ENCODE measurements at places on chromosomes 3 and 15.

- no peak for DNase-seq
Measured at GRCh38 chr3:55904716-55905115, 417.6 kb upstream of the WNT5A start.

GRCh38 chr3:14216257-14217048 is 37.8 kb downstream of the LSM3 start:
- no peak for DNase-seq

GRCh38 chr15:21267671-21268395 is 172.5 kb downstream of the POTEB3 start:
- DNase-seq = no peak

- DNase-seq = no peak
Measured at GRCh38 chr3:11276901-11277300, 4.7 kb downstream of the ATG7 start.

DNA sequence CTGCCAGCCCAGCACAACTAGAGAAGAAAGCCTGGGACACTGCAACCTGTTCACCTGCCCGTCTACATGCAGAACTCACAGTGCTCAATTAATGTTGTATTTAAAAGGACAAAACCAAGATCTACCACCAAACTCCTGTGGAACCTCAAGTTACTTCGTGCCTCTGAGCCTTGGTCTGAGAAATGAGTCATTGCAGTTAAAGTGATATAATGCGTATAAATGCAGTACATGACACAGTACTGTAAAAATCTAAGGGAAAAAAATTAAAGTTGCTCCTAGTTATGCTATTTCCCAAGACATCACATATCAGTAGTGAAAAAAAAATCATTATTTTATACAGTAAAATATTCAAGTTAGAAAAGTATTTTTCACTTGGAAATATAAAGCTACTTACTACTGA is 138.9 kb downstream of the ZIC4 start:
- no peak for DNase-seq

DNA sequence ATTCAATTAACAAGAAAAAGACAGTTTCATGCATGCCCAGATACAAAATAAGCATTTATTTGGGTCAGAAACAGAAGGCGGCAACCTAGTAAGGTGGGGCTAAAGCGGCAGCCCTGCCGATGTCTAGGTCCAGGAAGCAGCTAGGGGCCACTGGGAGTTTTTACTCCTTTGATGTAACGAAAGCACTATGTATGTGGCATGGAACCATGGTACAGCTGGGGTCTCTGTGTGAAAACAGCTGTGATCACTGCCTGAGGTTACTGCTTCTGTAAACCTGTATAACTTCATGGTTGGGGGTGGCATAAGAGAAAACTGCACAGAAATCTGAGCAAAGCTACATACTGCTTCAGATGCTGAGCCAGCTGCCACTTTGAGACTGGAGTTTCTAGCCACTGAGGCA is 119.5 kb downstream of the ZNF280D start:
- DNase-seq = no peak

DNA sequence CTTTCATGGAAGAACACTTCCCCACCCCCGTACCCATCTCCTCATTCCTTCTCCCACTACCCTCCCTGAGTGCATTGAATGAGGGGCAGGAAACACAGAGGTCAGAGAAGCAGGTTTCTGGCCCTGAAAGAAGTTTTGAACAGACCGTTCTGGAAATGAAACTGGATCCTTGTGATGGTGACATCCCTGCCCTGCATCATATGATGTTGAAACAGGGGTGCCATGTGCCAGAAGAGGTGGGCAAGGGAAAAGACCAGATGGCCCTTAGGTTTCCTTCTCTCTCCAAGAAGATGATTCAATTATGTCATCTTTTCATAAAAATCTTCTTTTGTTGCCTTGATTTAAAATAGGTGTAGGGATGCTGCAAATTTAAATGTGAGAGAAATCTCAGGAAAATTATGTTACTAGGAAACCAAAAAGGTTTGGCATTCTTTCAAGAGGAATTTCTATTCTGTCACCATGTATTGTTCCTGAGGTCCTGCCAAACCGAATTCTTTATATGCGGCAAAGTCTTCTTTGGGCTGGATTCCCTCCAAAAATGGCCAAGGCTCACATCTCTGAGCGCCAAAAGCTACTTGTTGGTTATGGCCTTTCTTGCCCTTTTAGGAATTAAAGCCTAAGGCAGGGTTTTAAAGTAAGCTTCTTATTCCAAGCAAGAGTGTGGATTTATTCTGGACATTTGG is 19.9 kb upstream of the TNFAIP8L3 start:
- DNase-seq = no peak

DNA sequence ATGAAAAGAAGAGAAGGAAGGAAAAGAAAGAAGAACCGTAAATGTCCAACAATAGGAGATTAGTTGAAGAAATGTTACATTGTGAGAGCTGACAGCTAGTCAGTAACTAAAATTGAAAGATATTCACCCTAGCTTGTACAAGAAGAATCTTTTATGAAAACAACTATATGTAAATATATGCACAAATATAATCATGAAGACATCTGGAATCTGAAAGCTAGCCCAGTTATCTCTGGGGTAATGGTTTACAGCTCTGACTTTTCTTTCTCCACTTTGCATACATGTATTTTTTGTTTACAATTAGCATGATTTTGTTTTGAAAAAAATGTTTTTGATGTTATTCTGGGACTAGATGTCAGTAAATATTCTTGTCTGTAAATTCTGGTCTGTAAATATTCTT is 37.1 kb upstream of the ADAMTSL3 start:
- no peak for DNase-seq

GRCh38 chr3:41195946-41196345 is 3.4 kb upstream of the CTNNB1 start:
- DNase-seq = no peak

GRCh38 chr15:23372284-23372683 is 17.7 kb downstream of the GOLGA8S start:
- DNase-seq = no peak

DNA sequence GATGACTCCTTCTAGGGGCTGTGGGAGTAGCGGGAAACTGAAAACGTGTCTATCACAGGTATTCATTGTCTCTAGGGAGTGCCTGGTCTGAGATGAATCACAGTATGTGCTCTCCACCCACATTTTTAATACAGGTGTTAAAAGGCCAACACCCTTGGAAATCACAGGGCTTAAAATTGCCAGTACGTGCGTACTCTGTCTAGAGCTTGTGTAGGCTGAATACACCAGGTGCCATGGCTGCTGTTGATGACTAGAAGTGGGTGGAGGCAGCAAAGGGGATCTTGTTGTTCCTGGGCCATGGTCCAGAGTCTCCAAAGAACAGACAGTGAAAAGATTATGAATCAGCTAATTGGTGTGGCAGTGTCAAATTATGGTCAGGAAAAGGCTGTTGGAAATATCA is 35.1 kb upstream of the P3H2 start:
- no peak for DNase-seq

DNA sequence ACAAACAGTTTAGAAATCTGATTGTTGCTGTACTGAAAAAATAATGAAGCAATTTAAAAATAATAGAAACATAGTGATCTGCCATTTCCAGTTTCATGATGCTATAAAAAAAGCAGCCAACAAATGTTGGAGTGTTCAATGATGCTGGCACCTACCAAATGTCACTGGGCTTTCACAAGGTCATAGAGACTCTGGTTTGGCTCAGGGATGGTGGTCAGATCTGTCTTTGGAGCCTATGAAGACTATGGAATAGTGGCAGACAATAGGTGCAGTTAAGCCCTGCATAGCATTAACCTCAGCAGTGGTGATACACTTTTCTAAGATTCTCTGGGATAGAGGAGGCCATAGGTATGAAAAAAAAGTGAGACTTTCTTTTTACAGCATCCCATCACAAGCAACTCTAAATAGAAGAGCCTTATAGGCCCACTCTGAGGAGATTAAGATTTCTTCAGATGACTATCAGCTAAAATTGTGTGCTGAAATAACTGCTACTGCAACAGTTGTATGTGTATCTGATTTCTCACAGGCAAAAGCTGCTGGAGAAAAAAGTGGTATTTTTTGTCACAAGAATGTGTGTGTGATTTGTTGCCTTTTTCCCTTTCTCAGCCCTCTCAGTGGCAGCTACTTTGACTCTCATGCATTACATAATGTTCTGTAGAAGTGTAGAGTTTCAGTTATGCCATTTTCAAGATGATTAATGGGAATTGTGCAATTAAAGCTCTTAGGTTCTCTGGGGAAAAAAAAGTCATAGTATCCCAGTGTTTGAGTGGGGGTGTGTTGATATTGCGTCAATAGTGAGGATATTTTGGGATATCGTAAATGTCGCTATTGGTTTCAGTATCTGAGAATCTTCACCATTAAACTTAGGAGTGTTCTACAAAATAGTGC is 137.4 kb downstream of the MBNL1 start:
- peak; percentile 50 for DNase-seq

- DNase-seq = no peak
Measured at GRCh38 chr3:20194793-20195460, 8.9 kb upstream of the SGO1 start.

DNA sequence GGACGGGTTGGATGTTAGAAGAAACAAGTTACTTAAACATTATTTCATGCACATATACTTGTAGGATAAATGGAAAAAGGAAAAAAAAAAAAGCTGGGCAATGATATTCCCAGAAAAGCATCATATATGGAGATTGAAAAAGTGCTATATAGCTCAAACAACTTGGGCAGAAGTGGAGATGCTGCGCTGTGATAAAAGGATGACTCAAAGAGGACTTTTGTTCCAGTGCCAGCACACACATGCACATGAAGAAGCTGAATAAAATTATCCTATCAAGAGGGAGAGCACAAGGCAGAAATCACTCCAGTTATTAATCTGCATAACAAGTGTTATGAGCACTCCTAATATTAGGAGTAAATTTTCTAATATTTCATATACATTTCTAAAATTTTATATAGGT is 30.9 kb downstream of the FRMD4B start:
- DNase-seq = no peak

DNA sequence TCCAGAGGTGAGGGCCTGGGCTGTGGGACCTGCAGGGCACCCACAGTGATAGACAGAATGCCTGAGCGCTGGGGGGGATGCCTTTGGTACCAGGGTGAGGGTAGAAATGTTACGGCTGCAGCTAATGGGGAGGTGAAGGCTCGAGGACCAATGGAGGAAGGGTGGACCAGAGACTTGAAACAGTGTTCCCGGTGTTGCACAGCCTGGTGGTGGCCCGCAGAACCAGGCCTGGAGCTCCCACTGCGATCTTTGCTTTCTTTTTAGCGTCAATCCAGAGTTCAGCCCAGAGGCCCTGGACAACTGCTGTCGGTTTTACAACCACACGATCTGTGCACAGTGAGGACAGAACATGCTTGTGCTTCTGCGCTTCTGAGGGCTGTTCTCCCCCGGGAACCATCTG is 36.8 kb upstream of the PDE8A start:
- DNase-seq = no peak

- DNase-seq = no peak
Measured at GRCh38 chr3:160739079-160739478, 17.0 kb upstream of the PPM1L start.

GRCh38 chr15:60720493-60721256 is 241.7 kb upstream of the ICE2 start:
- peak; percentile 85 for DNase-seq

- DNase-seq = no peak
Measured at GRCh38 chr3:117748131-117748530, 1038.6 kb downstream of the TUSC7 start.

GRCh38 chr3:20537234-20537633 is 351.2 kb upstream of the SGO1 start:
- DNase-seq = no peak

GRCh38 chr3:48406443-48407431 is 23.1 kb downstream of the PLXNB1 start:
- no peak for DNase-seq

- DNase-seq = no peak
Measured at GRCh38 chr15:23763021-23763420, 75.9 kb upstream of the NDN start.

DNA sequence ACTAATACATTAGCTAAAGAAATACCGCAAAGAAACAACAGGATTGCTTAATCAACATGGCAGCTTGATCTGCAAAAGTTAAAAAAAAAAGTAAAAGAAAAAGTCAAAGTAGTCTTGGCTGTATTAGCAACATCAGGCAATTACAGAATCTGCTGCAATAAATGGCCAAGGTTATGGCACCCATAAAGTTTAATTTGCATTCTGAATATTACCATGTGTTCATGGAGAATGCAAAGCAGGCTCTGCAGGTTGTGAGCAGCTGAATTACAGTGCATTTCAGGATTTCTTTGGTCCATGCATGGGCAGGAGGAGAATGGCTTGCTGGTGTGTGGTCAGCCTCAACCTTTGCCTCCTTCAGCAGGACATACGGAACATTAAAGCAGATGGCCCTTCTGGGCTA is 199.1 kb upstream of the AZI2 start:
- DNase-seq = no peak

DNA sequence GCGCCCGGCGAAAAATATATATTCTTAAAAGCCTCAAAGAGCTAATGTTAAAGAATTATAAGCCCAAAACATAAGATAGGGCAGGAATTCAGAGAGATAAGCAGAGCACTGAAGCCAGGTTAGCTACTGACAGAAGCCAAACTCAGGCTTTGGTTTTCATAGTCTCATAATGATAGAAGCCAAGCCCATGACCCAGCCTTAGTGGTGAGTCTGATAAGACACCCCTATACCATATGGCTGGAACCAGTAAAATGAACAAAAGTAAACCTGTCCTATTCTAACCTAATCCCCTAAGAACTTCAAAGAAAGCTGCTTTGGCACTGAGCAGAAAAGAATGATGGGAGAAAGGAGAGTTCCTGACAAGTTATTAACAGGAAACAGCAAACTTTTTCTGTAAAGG is 25.9 kb downstream of the MYO9A start:
- DNase-seq = no peak

GRCh38 chr3:37283011-37283410 is 108.6 kb upstream of the LRRFIP2 start:
- no peak for DNase-seq
